ENCODE measurements at places on chromosomes 3 and 15.
A peak's percentile ranks its signal among the peaks of the same experiment; 100 is the strongest.

- DNase-seq = no peak
Observed at GRCh38 chr3:142035308-142035922, 113.9 kb downstream of the TFDP2 start.

GRCh38 chr15:39250001-39250400 is 330.9 kb upstream of the THBS1 start:
- no peak for DNase-seq

DNA sequence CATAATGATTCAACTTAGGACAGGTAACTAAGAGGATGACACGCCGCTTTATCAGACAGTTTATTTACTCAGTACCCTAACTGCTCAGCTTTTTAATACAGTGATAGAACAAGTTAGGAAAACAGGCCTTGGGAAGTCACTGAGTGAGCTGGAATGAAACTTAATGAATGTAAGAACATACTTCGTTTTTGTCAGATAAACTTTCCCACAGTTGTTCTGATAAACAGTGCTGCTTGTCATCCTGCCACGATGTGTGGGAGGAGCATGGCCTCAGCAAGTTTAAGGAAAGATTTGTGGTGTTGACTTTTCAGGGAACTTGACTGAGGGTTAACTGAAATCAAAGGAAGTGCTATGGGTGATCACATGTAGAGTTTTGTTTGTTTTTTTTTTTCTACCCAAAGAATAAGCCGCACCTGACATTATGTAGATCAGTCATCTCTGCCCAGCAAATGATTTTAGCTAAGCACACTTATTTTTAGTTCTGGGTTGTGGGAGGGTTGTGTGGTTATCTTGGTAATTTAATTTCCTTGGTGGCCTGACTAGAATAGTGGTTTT is 5.6 kb upstream of the P2RY14 start:
- DNase-seq = no peak

DNA sequence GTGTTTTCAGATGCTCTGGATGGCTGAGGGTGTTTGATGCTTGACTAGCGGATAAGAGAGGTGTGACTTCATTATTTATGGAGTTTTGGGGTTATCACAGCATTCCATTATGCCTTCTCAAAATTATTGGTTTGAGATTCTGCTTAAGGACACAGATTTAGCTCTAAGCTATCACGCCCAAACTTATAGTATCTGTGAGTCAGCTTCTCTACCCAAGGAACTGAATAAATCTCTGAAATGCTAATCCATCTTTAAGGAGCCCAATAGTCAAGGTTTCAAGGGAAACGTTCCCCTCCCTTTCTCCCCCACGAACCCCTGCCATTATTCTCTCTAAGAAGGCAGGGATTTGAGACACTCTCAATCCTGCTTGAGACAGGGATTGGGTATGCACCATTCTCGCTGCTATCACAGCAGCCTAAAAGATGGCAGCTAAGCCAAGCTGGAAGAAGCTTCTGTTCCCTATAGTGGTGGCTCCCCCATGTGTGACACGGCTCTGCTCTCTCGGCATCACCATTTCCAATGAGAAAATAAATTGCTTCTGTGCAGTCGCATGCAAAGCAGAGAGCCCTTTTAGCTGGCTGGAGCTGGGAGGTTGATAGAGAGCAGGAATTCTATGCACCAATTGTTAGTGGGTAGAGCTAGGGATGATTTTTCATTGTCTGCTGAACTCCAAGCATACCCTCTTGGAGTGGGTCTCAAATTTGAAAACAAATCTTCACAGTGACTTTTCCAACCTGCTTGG is 151.1 kb downstream of the IL20RB start:
- no peak for DNase-seq

GRCh38 chr3:197349368-197349767 is 51.0 kb upstream of the DLG1 start:
- no peak for DNase-seq

DNA sequence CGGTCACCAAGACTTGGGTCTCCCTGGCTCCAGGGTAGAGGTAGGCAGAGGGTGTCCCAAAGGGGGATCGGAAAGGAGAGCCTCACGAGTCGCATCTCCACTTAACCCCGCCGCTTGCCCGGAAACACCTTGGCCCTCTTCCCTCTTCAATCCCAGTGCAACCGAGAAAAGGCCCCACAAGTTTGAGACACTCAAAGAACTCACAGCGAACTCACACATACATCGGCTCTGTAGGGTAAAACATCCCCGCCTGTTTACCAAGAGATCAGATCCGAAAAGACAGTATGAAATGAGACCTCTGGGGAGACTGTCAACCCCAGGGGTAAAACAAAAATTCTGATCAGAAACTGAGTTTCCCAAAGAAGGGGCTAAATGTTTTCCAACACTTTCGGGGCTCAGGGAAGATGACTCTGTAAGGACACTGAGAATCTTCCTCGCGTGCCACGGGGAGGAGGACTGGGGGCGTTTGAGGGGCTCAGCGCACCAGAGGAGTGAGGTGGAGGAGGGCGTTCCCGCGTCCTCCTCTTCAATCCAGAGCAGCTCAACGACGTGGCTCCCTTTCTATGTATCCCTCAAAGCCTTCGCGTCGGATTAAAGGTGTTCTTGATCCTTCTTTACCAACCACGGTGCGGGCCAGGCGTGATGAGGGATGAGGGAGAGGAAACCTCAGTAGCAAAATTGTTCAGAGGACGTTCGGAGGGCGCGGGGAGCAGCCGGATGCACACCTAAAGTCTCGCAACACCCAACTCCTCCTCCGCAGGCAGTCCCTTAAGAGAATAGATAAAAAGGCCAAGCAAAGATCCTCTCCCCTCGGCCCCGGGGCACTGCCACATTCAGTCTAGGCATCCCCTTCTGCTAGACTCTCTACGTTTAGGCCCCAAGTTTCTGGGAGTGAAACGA is 3.7 kb downstream of the WNT5A start:
- no peak for DNase-seq

DNA sequence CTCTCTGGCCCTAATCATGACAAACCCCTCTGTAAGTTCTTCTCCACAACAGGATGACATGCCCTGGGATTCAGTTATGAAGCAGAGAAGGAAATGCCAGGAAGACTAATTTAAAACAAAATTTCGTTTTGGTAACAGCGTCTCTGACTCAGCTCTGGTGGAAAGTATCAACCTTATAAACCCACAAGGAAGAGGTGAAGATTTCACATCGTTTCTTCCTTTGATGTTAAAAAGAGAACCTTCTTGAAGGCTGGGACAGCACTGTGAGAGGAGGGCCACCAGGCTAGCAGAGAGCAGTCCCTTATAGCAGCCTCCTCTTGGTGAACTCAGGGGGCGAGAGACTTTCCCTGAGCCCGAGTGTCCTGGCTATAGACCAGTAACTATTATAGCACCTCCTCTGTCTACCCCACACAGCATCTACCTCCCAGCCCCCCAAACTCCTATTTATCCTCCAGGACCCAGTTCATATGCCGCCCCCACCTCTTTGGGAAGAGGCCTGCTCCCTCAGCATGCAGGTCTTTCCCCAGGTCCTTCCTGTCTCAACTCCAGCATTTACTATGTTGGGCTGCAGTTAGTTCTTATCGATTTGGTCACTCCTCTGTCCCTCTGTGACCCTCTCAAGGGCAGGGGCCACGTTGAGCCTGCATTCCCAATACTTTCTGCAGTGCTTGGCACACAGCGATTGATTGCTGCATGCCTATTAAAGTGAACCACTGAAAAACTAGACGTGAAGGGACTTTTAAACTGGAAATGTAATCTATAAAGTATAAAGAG is 321.5 kb upstream of the ICE2 start:
- no peak for DNase-seq

DNA sequence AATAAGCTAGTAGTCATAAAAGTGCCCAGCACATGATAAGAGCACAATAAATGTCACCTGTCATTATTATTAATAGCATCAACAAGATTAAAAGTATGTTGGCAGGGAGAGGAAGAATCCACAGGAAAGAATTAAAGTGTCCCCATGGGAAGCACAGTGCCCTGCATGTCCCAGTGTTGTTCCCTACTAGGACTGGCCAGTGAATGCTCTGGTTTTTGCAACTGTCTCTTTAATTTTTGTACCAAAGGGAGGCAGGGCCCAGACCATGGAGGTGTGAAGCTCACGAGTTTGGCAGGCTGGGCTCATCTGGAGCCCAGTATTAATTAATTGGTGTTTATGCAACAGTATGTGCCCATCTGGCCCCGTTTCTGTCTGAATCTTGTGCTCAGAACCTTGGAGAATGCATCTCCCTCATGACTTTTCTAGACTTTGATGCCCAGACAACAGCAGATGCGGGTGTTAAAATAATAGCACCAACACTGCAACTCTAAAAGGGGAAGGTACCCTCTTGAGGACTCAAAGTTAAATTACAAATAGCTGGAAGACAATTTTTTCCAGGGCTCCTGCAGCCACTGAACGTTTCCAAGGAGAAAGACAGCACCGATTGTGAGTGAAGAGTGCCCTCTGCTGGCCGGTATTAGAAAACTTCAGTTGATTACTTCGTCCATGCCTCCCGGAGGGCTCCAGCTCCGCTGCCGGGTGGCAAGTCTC is 71.9 kb upstream of the SPATA12 start:
- peak; percentile 74 for DNase-seq

DNA sequence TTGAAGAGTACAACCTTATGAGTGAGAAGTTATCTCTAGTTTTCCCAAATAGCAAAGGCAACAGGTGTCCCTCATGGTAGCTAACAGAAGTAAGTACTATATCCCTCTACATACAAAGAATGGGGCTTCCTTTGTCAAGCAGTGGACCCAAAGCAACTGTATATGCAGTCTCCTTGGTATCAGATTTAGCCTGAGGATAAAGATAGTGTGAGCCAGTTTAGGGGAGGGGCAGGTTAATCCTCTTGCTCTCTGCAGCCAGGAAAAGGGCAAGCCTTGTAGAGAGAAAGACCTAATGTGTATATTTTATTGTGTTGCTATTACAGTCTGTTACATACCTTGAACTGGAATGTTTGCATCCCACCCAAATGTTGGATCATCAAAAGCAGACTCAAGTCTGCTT is 117.9 kb upstream of the COL8A1 start:
- DNase-seq = no peak

DNA sequence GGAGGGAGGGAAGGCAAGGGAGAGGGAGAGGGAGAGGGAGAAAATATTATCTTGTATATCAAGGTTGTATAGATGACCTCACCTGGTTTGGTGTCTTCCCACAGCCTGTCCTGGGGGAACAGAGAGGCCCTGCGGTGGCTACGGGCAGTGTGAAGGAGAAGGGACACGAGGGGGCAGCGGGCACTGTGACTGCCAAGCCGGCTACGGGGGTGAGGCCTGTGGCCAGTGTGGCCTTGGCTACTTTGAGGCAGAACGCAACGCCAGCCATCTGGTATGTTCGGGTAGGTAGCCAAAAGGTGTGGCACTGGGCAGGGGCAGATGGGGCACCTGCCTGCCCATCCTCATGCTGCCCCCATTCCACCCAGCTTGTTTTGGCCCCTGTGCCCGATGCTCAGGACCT is 7.1 kb downstream of the CRELD1 start:
- DNase-seq = no peak

- DNase-seq = no peak
Observed at GRCh38 chr3:139519998-139520737, 19.4 kb downstream of the RBP1 start.

DNA sequence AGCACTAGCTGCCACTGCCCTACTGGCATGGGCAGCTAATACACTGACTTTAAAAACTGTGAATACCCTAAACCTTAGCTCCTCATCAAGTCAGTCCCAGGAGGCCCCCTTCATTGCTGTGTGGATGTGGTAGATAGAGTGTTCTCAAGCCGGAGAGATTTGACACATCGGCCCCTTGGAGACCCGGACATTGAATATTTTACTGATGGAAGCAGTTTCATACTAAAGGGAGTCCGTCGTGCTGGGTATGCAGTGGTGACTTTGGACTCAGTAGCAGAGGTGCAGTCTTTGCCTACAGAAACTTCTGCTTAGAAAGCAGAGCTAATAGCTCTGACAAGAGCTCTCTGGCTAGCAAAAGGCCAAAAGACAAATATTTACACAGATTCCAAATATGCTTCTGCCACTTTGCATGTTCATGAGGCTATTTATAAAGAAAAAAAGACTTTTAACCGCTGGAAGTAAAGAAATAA is 17.5 kb downstream of the CCR4 start:
- DNase-seq = no peak

GRCh38 chr3:52085681-52086282 is 29.4 kb upstream of the DUSP7 start:
- no peak for DNase-seq

- DNase-seq = no peak
Observed at GRCh38 chr15:73647259-73648013, 14.2 kb upstream of the NPTN start.

DNA sequence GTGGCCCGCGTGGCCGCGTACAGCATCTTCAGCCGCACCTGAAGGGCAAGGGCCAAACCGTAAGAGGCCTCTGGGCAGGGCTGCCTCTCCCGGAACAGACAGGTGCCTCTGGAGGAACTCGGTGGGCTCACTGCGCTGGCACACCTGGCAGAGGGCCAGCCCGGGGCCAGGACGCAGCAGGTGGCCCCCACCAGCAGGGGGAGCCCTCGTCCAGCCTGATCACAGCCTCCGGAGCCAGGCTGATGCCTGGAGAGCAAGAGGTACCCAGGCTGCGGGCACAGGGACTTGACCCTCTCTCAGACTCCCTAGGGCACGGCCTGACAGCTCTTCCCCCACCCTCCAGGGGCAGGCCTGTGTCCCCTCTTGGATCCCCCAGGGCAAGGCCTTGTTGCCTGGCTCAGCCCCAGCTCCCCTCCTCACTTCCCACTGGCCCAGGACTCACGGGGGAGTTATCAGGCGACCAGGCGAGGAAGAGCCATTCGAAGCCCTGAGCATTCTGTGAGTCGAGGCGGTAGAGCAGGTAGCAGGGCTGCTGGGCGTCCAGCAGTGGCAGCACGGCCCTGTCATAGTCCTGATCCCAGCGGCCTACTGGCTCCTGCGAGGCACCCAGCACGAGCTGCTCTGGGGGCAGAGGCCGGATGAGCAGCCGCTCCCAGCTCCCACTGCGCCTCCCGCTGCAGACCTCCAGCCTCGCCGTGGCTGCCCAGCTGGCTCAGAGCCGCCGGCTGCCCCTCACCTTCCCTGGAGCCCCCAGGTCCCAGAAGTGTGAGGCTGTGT is 6.2 kb upstream of the TLR9 start:
- DNase-seq = no peak

- no peak for DNase-seq
Observed at GRCh38 chr3:171790574-171790897, 19.7 kb downstream of the PLD1 start.

GRCh38 chr15:71103102-71103676 is 12.1 kb upstream of the THSD4 start:
- peak; percentile 53 for DNase-seq

DNA sequence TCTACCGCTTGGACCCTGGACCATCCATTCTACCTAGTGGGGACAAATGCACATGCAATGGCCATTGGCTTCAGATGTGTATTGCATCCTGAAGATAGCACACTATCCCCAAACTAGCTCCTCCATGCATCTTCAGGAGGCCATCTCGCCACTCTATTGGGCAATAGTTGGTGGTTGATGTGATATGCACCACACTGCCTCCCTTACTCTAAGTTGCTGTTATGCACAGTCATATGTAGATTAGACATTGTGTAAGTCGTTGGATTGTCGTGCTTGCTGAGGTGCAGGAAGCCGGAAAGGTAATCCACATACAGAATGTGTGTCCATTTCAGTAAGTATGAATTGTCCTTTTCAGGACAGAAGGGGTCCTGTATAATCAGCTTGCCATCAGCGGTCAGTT is 26.7 kb upstream of the PLA2G4D start:
- DNase-seq = no peak

DNA sequence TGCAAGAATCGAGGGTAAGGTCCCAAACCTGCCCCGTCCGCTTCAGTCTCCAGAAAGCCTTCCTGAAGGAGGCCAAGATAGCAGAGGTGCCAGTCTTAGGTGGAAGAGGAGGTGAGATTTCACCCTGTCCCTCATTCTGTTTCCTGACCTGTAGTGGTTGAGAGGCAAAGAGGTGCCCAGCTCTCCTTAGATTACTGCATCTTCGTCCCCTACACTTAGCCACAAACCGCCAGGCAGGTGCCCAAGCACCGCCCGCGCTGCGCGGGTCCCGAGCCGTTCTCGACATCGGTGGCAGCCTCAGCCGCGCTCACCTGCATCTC is 23.8 kb upstream of the POLG start:
- no peak for DNase-seq

Measured in HTR-8/SVneo (cell line).